ENCODE measurements at places on chromosomes 6 and 20.

DNA sequence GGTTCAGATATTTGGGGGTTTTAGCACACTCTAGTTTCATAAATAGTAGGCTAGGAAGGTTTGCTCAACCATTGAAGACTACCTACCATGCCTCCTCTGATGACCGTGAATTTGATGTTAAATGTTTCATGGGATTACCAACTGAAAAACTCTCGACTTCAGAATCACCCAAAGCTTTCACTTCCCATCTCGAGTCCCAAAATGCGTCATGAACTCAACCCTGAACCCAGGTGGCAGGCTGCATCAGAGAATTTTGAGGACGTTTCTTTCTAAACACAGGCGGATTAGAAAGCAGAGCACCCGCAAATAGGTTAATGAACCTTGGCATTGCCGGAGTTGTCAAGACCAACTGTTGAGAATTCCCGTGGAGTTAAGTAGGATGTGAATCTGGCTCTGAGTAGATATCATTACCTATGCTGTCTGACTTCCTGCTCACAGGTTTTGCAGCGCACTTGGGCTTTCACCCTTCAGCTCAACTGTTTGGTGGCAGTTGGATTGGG is 98.4 kb upstream of the ADTRP start:
- DNase-seq: no peak

GRCh38 chr6:42128460-42129359 is 13.7 kb downstream of the C6orf132 start:
- peak; percentile 98 for DNase-seq

GRCh38 chr6:96227135-96227534 is 211.4 kb downstream of the FUT9 start:
- DNase-seq: no peak

- no peak for DNase-seq
These were observed 308.9 kb downstream of the ZNF217 start for GRCh38 chr20:53284696-53285095.

GRCh38 chr6:133392015-133392414 is 150.9 kb downstream of the EYA4 start:
- no peak for DNase-seq

DNA sequence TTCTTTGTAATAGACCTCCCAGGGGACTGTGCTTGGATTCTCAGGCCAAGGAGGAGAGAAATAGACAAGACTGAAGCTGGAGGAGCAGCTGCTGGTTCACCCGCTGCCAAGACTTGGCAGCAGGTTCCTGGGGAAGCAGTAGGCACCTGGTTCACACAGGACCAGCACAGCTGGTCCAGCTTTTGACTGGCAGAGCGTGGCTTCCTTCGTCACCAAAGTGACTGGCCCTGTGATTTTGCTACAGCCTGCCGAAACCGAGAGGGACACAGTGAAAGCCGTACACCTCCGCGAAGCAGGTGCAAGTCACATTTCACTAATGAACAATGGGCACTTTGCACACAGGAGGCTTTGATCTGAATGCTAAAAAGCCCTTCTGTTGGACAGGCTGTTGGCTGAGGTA is 199.0 kb downstream of the RNF144B start:
- no peak for DNase-seq

GRCh38 chr20:61117725-61118124 is 134.3 kb upstream of the CDH4 start:
- no peak for DNase-seq

DNA sequence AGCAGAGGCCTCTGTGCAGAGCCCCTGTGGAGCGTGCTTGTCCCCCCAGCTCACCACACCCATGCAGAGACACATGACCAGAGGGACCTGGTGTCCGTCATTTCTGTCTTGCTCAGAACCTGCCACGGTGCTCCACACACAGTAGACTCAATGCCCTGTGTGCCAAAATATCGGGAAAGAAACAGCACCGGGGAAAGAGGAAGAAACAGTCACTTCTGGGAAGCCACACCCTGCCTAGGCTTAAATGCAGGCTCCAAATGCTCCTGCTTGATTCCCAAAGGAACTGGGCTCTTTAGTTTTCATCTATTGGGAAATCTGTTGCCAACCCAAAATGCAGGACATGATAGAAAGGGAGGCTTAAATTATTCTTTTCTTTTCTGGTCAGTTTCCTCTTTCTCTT is 503.9 kb downstream of the CD83 start:
- no peak for DNase-seq

DNA sequence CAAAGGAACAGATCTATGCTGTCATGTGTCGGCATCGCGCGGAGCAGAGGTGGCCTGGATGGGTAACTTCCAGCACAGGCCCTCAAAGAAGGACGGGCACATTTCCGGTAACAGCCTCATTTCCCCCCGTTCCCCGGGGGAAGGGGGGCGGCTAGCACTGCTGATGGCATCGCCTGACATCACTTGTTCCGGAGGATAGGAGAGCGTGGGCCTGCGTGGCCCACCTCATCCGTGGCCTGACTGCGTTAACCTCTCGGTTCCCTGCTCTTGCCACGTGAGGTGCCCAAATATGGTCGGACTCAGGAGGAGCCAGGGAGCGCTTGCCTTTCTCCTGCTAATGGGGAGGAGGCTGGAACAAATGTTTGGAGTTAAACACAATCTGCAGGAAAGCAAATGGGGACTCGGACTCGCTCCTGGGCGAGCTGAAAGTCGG is at the start of gene AKAP12:
AKAP12 (plus strand) TSS at position 365 of the 433 bp plus-strand sequence. CDS start 596 bp downstream, outside the sequence.
- DNase-seq: no peak

DNA sequence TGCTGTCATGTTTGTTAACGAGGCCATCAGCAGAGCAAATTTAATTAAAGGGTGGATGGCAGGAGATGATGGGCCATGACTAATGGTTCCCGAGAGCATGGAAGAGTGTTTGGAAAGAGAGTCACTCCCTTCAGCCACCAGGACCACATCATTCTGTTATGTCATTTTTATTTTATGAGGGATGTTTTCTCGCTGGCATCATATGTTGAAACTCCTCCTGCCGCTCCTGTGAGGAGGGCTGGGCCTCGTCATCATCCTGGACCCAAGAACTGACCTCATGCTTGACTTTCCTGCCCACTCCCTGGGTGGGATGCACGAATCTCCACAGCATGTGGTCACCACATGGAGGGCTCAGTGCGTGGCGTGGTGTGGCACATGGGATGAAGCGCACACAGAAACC is 86.4 kb upstream of the FRMD1 start:
- DNase-seq: no peak

GRCh38 chr6:17972978-17973622 is 14.3 kb downstream of the KIF13A start:
- no peak for DNase-seq

DNA sequence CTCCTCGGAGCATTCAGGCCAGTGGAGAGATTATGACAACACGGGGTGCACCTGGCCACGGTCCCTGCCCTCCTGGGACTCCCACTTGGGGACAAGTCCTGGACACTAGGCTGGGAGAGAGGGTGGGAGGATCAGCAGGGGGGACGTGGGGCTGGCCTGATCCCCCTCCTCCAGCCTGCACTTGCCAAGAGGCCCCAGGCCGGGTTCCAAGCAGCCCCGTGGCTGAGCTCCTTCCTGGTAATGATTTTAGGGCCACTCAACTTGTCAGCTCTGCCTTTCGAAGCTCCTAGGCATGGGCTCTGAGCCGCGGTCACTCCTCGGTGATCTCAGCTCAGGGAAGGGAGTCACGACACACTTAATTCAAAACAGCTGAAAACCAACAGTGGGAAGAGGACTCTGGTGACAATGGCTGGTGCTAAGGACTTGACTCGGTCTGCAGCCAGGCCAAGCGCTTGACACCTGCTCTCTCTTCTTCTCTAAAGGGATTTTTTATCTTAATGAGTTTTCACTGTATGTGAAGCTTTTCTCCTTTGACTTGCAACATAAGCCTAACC is 161.7 kb downstream of the BMP7 start:
- DNase-seq: no peak

- no peak for DNase-seq
These were observed 27.5 kb downstream of the HLA-F start for GRCh38 chr6:29750709-29751108.

GRCh38 chr20:61970357-61970756 is 95.3 kb downstream of the TAF4 start:
- DNase-seq: no peak

- DNase-seq: peak; percentile 81
These were observed 7.7 kb upstream of the ZNF334 start for GRCh38 chr20:46520976-46521579.

DNA sequence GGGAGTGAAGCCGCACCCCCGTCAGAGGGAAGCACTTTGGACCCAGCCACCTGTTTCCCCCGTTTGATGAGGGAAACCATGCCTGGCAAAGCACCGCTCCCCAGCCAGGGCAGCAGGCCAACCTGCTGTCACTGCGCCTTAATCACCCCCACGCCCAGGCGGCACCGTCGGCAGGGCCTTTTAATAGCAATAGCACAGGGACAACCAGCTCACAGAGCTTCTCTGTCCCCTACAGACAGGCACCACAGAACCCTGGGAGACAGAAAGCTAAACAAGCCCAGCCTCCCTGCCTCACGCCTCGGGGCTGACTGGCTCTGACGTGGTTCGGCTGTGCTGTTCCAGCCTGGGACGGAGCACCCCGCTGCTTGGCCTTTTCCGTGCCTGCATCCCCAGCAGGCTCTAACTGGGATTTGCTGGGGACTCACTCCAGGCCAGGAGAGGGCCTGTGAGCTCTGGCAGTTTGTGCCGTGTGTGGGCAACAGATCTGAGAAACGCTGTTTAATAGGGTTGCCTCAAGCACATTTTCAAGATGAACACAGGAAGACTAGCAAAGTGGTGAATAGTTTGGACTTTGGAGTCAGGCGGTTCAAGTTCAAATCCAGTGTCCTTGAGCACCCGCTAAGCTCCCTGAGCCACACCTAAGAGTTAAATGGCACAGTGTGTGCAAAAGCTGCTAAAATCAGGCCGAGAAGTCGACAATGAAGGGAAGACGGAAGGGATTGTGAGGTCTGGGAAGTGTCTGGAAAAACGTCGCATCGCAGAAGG is 223.8 kb downstream of the NRN1 start:
- peak; percentile 78 for DNase-seq

GRCh38 chr6:157037165-157037564 is 260.0 kb downstream of the ARID1B start:
- DNase-seq: peak; percentile 74

DNA sequence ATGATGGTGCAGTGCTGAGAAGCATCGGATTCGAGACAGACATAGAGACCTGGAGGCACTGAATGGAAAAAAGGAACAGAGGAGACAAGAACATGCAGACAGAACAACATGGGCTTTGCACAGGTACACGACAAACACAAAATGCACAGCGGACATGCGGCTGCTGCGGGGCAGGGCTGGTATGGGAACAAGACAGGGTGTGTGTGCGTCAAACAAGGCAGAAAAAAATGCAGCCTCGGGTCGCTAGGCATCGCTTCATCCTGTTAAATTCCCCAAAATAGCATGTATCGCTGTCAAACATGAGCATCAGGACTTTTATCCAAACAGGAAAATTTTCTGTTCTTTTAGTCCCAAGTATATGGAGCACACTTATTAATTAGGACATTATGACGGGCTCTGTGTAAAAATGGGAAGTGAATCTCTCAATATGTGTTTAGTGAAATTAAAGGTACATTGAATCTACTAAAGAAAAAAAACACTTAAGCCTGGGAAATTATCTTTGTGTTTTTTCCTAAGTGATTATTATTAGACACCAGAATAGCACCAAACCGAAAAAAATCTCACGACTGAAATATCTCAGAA is 36.1 kb upstream of the TBXT start:
- no peak for DNase-seq

DNA sequence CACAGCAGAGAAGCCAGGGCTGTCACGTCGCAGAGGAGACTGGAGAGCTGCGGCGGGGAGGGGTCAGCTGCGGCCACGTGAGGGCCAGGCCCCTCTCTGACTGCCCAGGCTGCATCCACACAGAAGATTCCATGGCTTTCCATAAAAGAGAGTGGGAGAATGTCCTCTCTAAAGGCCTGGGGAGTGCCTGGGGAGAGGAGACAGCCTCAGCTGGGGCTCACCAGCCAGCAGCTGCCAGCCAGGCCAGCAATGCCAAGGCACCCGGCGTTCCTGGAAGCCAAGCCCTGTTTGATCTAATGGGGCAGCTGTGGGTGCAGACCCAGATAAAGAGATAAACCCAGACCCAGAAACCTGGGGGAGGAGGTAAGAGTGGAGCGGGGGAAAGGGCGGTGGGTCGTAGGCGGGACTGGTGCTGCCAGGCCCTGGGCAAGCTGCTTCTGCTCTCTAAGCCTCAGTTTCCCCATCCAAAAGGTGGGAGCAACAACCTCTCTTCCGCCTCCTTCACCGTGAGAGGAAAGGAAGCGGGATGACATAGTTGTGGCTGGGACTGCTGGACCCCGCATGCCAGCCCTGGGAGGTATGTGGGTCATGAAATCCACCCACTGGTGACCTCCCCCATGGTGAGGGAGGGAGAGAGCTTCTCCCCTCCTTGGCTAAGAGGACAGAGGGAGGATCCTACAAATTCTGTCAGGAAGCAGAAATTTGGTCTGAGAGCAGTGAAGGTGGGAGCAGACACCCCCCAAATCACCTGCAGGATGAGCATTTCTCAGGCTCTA is 3.1 kb upstream of the OSBPL2 start:
- DNase-seq: no peak

- DNase-seq: no peak
These were observed 31.8 kb downstream of the SESN1 start for GRCh38 chr6:109062767-109063352.

GRCh38 chr20:45842169-45842812 is 8.7 kb downstream of the SNX21 start:
- DNase-seq: no peak

DNA sequence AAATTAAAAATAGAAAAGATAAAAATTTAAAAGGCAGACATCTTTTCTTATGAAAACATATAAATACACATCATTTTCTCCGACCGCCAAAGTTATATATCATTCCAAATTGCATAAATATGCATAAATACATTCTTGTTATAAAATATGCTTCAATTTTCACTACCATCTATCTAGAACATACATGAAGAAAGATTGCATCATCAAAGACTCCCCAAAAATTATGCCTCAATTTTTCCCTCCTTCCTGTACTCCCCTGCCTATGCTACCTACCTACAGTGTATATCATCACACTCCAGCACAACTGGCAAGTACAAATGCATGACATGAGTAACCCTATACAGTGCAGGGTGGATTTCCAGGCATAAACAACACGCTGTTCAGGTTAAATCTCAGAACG is 49.9 kb upstream of the TENT5A start:
- DNase-seq: no peak

DNA sequence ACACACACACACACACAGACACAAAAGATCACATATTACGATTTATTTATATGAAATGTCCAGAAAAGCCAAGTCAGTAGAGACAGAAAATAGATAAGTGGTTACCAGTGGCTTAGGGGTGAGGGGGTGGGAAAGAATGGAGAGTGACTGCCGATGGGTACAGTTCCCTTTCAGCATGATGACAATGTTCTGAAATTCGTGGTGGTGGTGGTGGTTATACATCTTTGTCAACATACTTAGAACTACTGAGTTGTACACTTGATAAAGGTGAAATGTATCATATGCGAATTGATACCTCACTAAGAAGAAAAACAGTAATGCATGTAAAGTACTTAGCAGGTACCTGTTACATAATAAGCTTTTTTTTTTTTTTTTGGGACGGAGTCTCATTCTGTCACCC is 124.3 kb downstream of the SCAF8 start:
- no peak for DNase-seq
